ENCODE measurements at places on chromosomes 3 and 15.

DNA sequence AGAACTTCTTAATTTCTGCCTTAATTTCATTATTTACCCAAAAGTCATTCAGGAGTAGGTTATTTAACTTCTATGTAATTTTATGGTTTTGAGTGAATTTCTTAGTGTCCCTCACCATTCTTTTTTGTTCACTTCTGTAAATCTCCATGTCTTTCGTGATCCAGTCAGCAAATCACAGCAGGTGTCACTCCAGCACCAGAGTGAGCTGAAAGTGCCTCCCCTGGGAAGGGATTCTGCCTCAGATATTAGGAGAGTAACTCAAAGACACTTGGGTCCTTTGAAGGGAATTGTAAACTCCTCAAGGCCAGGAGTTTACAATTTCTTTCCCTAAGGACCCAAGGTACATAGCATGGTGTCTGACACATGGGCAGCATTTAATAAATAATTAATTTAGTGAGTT is 207.6 kb upstream of the AZI2 start:
- DNase-seq = no peak

- DNase-seq = no peak
Measured at GRCh38 chr3:72355168-72355567, 493.1 kb downstream of the SHQ1 start.

- DNase-seq = no peak
Measured at GRCh38 chr3:58104151-58104550, 95.9 kb downstream of the FLNB start.

- no peak for DNase-seq
Measured at GRCh38 chr3:35666888-35667287, 27.6 kb downstream of the ARPP21 start.

GRCh38 chr3:38644662-38645053 is 4.8 kb downstream of the SCN5A start:
- DNase-seq = no peak

- DNase-seq = no peak
Measured at GRCh38 chr3:187807086-187807862, 62.0 kb upstream of the BCL6 start.

Data from effector CD4-positive, alpha-beta T cell (primary cell).